ENCODE measurements at places on chromosomes 1 and 21. TPM values are rescaled to one million over a fixed set of nuclear protein-coding genes. Genes with fewer than 3 reads are reported as not detected.

- H3K27ac ChIP-seq: peak overlapping the region; percentile 78
- no peak for DNase-seq
- H3K4me1 ChIP-seq: peaks cover 49% of the 10 kb centered on the region
Observed at GRCh38 chr21:43865540-43866259, 677 bp downstream of the AGPAT3 start.

GRCh38 chr1:227769936-227770494 lies 34.8 kb downstream of the SNAP47 start:
- H3K4me3 ChIP-seq: no peak overlapping the region
- no peaks in the 10 kb centered on the region for H3K27me3 ChIP-seq
- H3K4me1 ChIP-seq: no peaks in the 10 kb centered on the region
- peaks cover 17% of the 10 kb centered on the region for H3K36me3 ChIP-seq
- DNase-seq: no peak

The OR2T29 gene
- total RNA-seq: not detected

DNA sequence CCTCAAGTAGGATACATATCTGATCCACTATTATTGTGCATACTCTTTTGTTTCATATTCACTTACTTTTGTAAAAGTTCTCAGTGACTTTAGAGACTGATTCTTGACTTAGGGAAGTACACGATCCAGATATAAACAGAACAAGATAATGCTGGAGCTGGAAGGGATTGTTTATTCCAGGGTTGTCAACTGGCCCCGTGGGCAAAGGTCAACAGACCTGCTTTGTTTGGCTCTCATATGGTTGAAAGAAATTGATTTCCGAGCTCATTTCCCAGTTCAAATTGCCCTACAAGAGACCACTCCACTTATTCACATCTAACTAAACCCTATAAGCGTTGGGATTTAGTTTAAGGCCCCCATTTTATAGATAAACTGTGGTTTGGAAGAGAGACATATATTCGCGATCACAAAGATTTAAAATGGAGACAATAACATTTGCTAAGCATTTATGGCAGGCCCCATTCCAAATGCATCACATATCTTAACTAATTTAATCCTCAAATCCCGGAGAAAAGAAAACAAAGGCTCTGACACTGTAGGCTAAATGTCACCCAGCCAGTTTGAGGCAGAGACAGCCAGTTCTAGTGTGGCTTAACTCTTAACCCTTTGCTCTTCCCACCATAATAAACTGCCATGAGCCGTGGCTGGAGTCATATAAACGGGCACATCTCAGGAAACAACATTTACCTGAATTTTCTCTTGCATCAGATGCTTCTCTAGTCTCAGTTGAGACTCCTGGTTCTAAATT lies 20.6 kb downstream of the REG4 start:
- no peak for DNase-seq
- H3K36me3 ChIP-seq: no peaks in the 10 kb centered on the region
- H3K4me1 ChIP-seq: no peaks in the 10 kb centered on the region
- no peak overlapping the region for H3K4me3 ChIP-seq

The TCHH gene
- total RNA-seq: 0.02 TPM

DNA sequence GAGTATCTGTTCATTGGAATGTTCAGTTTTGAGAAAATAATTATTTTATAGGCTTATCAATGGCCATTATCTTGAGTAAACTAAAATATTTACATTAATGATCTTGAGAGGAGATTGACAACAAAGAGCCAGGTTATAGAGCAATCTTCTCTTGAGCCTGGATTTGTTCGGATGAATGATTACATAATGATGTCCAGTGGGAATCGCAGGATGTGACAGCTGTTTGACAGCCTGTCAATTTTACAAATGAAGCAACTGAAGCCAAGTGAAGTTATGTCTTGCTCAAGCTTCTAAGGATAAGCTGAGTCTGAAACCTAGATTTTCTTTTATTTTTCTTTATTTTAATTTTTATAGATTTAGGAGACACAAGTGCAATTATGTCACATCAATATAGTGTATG lies 52.1 kb upstream of the BACH1 start:
- no peak overlapping the region for H3K27ac ChIP-seq
- H3K4me1 ChIP-seq: no peaks in the 10 kb centered on the region
- DNase-seq: no peak
- H3K36me3 ChIP-seq: no peaks in the 10 kb centered on the region

GRCh38 chr1:233667741-233668140 lies 53.8 kb downstream of the KCNK1 start:
- H3K27ac ChIP-seq: no peak overlapping the region
- peaks cover 6% of the 10 kb centered on the region for H3K4me1 ChIP-seq
- no peak overlapping the region for H3K4me3 ChIP-seq

All from HCT116 (cell line).